CD4-positive, alpha-beta T cell (primary cell): ENCODE measurements at places on chromosomes 6 and 20.
A peak's percentile ranks its signal among the peaks of the same experiment; 100 is the strongest.

DNA sequence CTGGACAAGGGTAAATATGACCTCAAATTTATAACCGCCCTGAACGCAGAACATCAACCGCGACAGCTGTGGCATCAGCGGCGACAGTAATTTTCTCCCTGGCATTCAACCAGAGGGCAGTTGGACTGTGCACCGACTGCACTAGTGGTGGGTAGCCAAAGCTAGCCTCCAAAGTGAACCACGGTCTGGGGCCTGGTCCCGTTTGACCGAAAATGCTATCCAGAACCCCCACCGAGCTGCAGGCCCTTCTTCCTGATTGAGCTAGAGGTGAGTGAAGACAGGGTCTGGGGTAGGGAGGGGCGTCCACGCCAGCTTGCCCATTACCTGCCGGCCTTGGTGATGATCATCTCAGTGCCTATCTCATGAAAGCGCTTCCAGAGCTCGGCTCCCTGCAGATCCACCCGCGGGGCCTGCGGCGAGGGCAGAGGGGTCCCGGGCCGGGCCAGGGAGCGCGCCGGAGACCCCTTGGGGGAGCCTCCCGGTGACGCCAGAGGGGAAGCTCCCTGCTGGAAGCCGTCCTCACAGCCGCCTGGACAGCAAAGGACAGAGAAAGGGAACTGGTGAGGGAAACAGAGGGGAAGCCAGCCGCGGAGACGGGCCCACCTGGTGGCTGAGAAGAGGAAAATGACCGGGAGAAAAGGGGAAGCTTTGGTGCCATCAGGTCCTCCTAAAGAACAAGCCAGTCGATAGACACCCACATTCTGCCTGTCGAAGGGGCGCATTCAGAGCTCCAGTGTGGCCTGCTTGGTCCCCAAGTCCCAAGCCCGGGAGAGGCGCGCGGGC, 2.0 kb downstream of the TBX18 start:
- H3K4me3 ChIP-seq = no peak overlapping the region
- H3K4me1 ChIP-seq = peaks cover 5% of the 10 kb centered on the region
- H3K27me3 ChIP-seq = peaks cover 44% of the 10 kb centered on the region
- no peaks in the 10 kb centered on the region for H3K36me3 ChIP-seq
- H3K27ac ChIP-seq = no peak overlapping the region

GRCh38 chr20:9397928-9398327, 116.5 kb upstream of the LAMP5 start:
- H3K4me1 ChIP-seq = no peaks in the 10 kb centered on the region
- no peak overlapping the region for H3K27ac ChIP-seq
- peak; percentile 57 for DNase-seq
- H3K4me3 ChIP-seq = no peak overlapping the region

- H3K27me3 ChIP-seq = no peaks in the 10 kb centered on the region
- no peaks in the 10 kb centered on the region for H3K4me1 ChIP-seq
- no peak for DNase-seq
- no peak overlapping the region for H3K27ac ChIP-seq
- H3K4me3 ChIP-seq = no peak overlapping the region
These were observed 353.7 kb downstream of the GRIK2 start for GRCh38 chr6:101747160-101747559.

DNA sequence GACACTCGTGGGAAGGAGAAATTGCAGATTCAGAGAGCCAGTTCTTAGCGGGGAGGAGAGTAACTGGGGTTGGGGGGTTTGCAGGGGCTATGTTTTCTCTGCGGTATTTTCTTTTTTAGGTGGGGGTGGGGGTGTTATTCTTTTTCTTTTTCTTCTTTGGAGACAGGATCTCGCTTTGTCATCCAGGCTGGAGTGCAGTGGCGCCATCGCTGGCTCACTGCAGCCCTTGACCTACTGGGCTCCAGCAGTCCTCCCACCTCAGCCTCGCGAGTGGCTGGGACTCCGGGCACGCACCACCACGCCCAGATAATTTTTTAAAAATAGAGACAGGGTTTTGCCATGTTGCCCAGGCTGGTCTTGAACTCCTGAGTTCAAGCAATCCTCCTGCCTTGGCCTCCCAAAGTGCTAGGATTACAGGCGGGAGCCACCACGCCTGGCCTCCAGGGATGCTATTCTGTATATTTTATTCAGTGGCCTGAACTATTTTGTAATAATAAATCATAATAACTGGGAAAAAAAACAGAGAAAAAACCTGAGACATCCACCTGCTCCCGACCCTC, 57.3 kb downstream of the UBE2V1 start:
- H3K36me3 ChIP-seq = no peaks in the 10 kb centered on the region
- no peaks in the 10 kb centered on the region for H3K4me1 ChIP-seq
- no peak for DNase-seq
- H3K27ac ChIP-seq = no peak overlapping the region
- H3K4me3 ChIP-seq = no peak overlapping the region
- no peaks in the 10 kb centered on the region for H3K27me3 ChIP-seq

DNA sequence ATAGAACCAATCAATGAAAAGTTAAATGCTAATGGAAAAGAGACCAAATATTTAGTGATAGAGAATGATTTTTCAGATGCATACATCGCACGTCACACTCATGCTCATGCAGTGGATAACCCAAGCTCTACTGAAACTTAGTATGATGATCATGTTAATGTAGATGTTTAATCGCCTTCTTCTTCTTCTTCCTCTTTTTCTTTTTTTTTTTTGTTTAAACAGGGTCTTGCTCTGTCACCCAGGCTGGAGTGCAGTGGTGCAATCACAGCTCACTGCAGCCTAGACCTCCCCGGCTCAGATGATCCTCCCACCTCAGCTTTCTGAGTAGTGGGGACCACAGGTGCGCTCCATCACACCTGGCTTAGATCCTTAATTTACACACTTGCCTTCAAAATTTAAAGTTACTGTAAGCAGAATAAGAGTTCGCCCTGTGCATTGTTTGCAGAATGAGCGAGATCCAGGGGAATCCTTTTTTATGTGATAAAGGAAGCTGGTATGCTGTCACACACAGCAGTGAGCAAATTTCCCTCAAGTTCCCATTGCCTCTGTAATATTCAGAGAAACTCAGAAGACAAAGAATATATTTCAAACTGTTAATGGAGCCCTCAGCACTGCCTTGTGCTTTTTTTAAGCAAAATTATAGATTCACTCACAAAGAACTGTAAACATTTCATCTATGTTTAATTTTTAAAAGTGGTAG, 194.2 kb upstream of the SGK1 start:
- no peak for DNase-seq
- H3K4me1 ChIP-seq = no peaks in the 10 kb centered on the region
- H3K27me3 ChIP-seq = no peaks in the 10 kb centered on the region
- no peaks in the 10 kb centered on the region for H3K36me3 ChIP-seq
- no peak overlapping the region for H3K4me3 ChIP-seq
- no peak overlapping the region for H3K27ac ChIP-seq

DNA sequence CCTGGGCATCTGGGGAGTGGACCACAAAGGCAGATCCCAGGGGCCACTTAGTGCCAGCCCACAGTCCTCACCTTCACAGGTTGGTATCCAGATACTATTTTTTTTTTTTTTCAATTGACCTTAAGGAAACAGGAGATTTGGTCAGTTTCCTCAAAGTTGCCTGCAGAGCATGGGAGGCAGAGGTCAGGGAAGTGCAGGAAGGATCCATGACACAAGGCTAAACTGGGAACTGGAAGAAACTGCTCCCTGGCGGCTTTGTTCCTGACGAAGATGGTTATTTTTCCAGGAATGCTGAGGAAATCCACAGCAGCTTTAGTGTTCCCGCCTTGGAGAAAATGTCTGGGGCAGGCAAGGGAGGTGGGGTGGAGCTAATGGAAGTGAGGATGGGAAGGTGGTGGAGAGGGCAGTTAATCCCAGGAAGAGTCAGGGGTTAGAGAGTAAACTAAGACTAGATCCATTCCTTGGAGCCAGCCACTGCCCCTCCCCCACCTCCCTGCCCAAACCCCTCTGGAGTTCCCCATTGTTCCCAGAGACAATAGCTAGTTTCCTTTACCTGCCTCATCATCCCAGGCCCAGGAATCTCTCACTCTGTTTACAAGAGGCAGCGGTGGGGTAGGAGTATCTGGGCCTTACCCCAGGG, 14.3 kb upstream of the MYMX start:
- H3K36me3 ChIP-seq = no peaks in the 10 kb centered on the region
- no peak overlapping the region for H3K4me3 ChIP-seq
- no peaks in the 10 kb centered on the region for H3K4me1 ChIP-seq
- no peak for DNase-seq
- H3K27me3 ChIP-seq = no peaks in the 10 kb centered on the region

DNA sequence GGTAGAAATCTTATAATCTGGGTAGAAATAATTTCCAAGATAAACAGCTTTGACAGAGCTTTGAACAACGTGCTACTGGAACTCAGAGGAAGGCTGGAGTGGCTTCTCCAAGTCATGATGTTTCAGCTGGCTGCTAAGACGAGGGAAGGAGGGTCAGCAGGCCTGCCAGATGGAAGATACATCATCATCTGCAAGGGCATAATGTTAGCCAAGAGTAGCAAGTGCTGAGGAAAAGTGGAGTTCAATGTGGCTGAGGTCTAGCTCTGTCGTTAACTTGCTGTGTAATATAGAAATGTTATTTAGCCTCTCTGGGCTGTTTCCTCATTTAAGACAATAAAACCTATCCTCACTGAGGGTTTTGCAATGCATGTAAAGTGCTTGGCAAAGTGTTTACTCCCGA, 35.1 kb downstream of the RGS17 start:
- no peak overlapping the region for H3K4me3 ChIP-seq
- no peaks in the 10 kb centered on the region for H3K36me3 ChIP-seq
- DNase-seq = no peak
- no peak overlapping the region for H3K27ac ChIP-seq
- no peaks in the 10 kb centered on the region for H3K4me1 ChIP-seq
- H3K27me3 ChIP-seq = peaks cover 7% of the 10 kb centered on the region

- H3K27ac ChIP-seq = peak overlapping the region; percentile 63
- H3K27me3 ChIP-seq = no peaks in the 10 kb centered on the region
- H3K4me3 ChIP-seq = peak overlapping the region; percentile 44
- peaks cover 68% of the 10 kb centered on the region for H3K4me1 ChIP-seq
- no peak for DNase-seq
These were observed 10.9 kb downstream of the NFKBIL1 start for GRCh38 chr6:31558318-31558625.

DNA sequence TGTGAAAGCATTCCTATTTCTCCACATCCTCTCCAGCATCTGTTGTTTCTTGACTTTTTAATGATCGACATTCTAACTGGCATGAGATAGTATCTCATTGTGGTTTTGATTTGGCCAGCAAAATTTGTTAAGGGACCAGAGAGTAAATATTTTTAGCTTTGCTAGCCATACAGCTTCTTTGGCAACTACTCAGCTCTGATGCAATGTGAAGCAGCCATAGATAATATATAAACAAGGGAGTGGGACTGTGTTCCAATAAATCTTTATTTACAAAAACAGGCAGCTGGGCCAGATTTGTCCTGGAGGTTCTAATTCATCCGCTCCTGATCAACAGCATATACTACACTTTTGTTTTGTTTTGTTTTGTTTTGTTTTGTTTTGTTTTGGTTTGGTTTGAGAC, 202.9 kb downstream of the ZNF217 start:
- H3K27me3 ChIP-seq = no peaks in the 10 kb centered on the region
- no peaks in the 10 kb centered on the region for H3K36me3 ChIP-seq
- no peak overlapping the region for H3K27ac ChIP-seq
- H3K4me1 ChIP-seq = peaks cover 7% of the 10 kb centered on the region
- no peak for DNase-seq

DNA sequence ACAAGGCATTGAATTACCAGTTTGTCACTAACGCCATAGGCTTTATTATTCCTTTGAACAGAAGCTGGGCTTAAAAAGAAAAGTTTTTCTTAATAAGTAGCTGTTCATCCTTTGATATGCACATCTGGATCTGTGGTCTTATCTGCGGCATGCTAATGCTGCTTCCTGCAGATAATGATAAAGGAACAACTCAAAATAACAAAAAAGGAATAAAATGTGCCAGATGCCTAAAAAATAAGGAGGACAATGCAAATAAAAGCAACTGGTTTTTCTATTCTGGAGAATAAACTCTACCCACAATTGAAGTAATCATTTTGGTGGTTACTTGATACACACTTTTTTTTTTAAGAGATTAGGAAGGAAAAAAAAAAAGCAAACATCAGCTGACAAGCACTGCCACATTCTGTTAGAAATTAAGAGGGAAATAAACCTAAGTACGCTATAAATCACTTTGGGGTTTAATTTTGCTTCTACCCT, 156.8 kb upstream of the SALL4 start:
- no peak overlapping the region for H3K27ac ChIP-seq
- H3K4me3 ChIP-seq = no peak overlapping the region
- H3K36me3 ChIP-seq = no peaks in the 10 kb centered on the region
- H3K4me1 ChIP-seq = no peaks in the 10 kb centered on the region

DNA sequence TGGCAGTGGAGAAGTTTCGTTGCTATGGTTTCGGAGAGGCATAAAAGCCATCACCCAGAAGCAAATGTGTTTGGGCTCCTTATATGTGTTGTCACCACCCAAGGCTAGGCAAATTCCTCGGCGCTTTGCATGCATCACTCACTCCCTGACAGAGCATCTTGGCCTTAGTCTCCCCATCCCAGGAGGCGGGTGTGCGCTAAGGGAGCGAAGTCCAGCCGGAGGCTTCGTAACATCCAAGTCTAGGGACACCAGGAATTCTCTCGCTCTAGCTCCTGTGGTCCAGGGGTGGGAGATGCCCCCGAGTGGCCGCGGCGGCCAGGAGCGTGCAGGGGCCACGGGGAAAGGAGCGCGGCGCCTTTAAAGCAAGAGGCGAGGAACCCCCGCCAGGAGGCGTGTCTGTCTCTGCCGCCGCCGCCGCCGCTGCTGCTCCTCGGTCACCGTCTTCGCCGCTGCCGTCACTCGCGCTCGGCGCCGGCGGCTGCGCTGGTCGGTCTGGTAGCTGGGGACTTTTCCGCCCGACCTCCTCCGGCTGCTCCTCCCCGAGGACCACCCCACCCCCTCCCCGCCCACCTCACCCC, at the start of gene GRIK2:
TSS of gene GRIK2 (plus strand) at position 458 of the 578 bp plus-strand sequence.
- no peaks in the 10 kb centered on the region for H3K36me3 ChIP-seq
- H3K4me1 ChIP-seq = no peaks in the 10 kb centered on the region
- H3K27me3 ChIP-seq = peaks cover 28% of the 10 kb centered on the region
- no peak for DNase-seq

DNA sequence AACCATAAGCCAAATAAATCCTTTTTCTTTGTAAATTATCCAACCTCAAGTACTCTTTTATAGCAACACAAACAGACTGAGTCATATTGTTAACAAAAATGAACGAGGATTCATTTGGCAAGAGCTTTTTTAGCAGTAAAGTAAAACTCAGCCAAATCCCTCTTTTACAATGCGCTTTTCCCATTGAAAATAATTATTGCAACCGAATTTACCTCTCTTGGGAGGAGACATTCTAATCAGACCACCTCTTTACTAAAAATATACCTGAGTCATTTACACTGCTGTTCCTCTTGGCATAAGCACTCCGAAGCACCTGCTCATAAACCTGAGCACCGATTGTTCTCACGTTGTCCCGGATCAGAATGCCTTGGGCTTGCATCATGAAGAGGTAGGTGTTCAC, 57.4 kb downstream of the B4GALT5 start:
- no peak for DNase-seq
- no peaks in the 10 kb centered on the region for H3K4me1 ChIP-seq
- H3K4me3 ChIP-seq = no peak overlapping the region
- H3K27me3 ChIP-seq = no peaks in the 10 kb centered on the region
- H3K36me3 ChIP-seq = peaks cover 24% of the 10 kb centered on the region
- H3K27ac ChIP-seq = no peak overlapping the region

- no peak for DNase-seq
- H3K36me3 ChIP-seq = no peaks in the 10 kb centered on the region
- H3K4me3 ChIP-seq = no peak overlapping the region
- H3K27me3 ChIP-seq = no peaks in the 10 kb centered on the region
- H3K27ac ChIP-seq = no peak overlapping the region
These were observed 258.6 kb downstream of the CBLN4 start for GRCh38 chr20:55746723-55747122.

GRCh38 chr6:48183178-48183577, 72.2 kb upstream of the PTCHD4 start:
- DNase-seq = no peak
- H3K27me3 ChIP-seq = no peaks in the 10 kb centered on the region
- H3K4me1 ChIP-seq = no peaks in the 10 kb centered on the region
- H3K27ac ChIP-seq = no peak overlapping the region
